ENCODE measurements at places on chromosomes 5 and 9.

DNA sequence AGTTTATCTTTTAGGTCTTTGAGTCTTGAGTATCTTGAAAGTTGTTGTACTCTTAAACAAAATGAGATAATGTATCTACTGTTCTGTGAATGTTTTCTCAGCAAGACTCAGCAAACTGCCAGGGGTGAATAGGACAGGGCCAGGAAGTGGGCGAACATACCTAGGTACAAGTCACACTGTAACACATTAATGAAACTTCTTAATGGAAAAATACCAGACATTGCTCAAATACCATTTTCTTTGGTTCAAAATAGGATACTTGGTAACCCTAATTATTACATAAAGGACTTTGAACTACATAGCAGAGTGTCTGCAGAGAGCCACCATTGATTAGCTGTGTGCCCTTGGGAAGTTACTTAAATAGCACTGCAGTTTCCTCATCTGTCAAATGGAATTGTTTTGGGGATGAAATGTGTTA is 197.5 kb downstream of the ARHGEF28 start:
- no peak for DNase-seq

DNA sequence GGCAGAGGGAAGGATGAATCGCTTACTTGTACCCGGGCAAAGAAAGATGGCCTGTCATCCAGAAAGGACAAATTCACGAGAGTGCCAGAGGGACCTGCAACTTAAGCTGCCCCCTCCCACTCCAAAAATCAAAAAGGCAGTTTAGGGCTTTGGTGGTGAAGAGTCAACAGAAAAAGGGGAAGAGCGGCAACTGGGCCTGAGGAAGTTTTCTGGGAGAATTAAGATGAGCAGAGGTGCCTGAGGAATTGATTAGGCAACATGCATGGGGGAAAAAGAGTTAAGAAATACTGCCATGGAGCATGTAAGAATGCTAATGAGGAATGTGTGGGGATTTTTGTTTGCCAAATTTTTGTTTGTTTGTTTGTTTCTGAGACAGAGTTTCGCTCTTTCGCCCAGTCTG is 1.8 kb upstream of the ACTL7B start:
- DNase-seq = no peak

DNA sequence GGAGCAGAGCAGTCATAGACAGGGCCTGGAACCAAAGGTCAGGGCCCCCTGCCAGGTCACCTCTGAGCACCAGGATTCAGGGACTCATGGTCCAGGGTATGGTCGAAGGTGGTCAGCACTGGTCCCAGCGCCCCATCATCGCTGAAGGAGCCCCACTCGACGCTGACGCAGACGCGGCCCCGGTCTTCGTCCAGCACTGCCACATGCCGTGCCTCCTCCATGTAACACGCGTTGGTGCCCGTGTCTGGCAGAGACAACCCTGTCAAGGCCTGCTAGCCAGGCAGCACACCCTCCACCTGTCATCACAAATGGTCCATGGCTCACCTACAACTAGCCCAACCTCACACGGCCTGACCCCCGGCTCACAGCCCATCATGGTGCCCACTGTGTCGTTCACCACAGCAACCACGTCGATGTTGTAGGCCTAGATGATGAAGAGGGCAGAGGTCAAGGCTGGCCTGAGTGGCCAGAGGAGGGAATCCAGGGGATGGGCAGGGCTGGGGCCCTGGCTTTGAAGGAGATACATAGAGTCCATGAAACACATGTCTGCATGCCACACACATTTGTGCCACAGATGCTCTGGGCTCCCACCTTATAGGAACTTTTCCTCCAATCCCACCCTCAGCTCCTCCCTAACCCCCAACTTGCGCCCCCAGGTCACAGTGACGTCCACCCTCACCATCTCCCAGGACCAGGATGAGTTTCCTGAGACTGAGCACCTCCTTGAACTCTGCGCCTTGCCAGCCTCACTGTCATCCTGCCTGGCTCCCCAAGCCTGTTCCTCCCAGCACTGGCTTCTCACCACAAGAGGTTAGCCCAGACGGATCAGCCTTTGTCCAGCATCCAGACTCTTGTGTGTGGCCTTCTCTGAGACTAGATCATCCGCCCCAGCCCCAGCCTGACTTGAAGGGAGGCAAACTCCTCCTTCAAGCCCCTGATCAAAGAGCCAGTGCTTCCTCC is 9.5 kb downstream of the HK3 start:
- no peak for DNase-seq

GRCh38 chr9:81132796-81133195 is 556.6 kb downstream of the TLE1 start:
- no peak for DNase-seq

DNA sequence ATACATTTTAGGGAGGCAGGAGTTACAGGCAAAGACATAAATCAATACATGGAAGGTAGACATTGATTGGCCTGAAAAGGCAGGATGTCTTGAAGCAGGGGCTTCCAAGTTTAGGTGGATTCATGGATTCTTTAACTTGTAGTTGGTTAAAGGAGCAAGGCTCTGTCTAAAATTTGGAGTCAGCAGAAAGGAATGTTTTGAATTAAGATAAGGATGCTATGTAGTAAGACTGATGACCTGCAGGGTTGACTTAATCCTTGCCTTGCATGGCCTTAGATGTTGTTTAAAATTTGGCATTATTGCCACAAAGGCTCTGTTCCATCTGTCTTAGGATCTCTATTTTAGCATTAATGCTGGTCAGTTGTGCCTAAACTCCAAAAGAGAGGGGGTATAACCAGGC is 171.3 kb downstream of the C5orf15 start:
- no peak for DNase-seq

DNA sequence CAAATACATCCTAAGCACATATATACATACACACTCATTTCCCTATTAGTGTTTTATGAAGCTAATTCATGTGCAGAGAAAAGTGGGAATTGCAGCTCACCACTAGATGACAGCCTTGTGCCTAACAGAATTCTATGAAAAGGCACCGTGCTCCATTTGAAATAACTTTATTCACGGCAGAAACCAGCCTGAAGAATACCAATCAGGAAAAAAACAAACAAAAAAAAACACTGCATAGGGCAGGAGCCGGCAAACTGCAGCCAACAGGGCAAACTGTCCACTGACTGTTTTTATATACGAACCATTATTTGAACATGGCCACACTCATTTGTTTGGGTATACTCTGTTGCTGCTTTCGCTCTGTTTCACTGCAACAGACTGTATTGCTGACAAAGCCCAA is 33.6 kb downstream of the ERMP1 start:
- DNase-seq = no peak

DNA sequence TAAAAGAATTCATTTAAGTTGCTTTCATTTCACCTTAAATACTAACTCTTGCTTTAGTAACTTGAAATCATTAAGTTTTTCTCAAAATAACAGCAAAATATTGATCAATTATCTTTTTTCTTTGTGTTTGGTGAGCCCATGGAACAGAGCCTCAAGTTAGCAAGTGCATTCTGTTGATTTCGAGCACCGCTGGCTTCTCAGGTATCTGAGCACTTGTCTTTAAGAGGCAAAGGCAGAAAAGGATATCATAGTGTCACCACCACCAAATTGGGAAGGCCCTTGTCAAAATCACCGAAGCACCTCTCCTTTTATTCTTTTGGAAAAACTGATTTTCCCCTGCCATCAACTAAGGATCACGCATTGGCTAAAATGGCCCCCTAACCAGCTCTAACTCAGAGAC is 17.1 kb upstream of the CTNNAL1 start:
- no peak for DNase-seq

- no peak for DNase-seq
These were observed 24.0 kb downstream of the SEMA4D start for GRCh38 chr9:89473762-89474469.

- no peak for DNase-seq
These were observed 71.3 kb downstream of the HMCN2 start for GRCh38 chr9:130336885-130337284.

DNA sequence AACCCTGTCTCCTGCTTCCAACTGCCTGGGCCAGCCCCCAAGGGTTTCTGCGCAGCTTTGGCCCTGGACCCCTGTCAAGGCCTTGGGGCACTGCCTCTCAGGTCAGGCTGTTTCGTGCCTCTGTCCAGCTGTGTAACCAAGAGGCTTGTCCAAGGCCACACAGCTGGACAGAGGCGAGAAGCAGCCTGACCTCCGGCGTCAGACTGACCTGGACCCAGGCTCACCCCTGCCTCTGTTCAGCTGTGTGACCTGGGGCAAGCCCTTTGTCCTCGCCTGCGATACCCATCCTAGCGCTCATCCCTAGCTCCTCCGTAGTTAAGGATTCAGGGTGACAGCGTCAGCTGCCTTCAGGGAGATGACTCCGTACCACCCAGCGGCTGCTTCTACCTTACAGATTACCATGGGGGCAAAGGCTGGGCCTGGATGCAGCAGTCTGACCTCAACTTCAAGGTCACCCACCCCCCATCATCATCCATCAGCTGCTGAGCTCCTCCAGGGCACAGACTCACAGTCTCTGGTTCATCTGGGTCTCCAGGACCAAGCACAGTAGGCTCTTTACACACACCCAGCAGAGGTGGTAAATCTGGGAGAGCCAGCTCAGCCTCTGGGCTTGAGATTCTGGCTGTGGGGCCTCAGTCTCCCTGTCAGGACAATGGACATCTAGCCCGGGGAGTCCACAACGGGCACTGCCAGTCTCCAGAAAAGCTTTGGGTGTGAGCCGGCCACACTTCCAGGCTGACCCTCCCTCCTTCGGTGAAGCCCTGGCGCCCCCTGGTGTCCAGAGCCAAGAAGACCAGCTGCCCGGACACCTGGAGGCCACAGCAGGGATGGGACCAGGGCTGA is 7.9 kb downstream of the AK1 start:
- peak; percentile 58 for DNase-seq

- DNase-seq = no peak
These were observed 120.7 kb downstream of the PAPPA start for GRCh38 chr9:116274293-116274692.

- DNase-seq = peak; percentile 36
These were observed 796 bp upstream of the GADD45G start for GRCh38 chr9:89603767-89604665.

DNA sequence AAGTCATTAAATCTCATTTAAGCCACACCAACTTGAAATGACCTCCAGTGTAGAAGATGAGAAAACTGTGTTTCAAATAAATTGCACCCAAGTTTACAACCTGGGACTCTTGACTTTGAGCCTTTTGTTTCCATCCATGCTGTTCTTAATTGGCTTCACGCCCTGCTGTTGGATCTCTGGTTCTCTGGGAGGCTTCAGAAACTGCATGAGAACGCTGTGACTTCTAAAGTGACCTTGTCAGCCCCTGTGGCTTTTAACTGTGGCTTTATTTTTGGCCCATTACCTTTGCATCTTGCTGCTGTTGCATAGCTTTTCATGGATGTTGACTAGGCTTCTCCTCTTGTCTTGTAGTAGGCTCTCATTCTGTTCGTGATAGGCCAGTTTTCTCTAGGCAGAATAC is 29.3 kb downstream of the TNFAIP8 start:
- no peak for DNase-seq

- DNase-seq = no peak
These were observed 12.6 kb upstream of the AQP7 start for GRCh38 chr9:33414889-33415500.

GRCh38 chr5:160092960-160093707 is 26.1 kb downstream of the PWWP2A start:
- no peak for DNase-seq

DNA sequence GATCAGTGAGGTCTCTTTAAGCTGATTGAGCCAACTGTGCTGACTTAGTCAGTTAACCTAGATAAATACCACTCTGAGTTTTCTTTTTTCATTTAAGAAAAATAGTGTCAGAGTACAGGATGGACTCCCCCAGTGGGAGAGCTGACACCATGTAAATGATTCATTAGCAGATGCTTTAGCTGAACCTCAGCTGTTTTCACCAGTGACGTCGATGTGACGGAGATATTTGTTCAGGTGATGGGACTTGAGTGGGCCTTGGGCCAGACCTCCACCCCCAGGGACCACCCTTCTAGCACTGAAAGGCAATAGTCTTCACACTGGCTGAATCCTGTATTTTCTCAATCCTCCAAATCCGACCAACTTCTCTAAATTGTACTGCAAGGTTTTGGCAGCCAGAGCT is 196.1 kb downstream of the GAS1 start:
- DNase-seq = no peak

GRCh38 chr5:62617943-62618342 is 39.3 kb downstream of the LRRC70 start:
- no peak for DNase-seq

DNA sequence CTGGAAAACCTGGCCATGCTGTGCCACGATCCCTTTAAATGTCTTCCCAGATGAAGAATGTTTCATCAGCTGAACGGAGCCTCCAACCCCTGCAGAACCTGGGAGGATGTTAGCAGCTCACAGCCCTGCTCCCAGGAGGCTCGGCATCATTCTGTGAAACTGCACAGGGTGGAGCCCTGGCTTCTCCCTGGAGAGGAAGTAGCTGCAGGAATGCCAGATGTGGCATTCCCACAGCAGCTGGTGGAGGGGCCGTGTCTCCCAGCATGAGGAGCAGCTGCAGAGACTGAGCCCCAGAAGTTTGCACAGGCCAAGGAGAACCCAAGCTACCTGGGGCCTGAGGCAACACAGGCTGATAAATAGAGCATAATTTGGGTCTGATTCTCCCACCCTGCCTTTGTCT is 165.8 kb upstream of the MAP3K1 start:
- no peak for DNase-seq

DNA sequence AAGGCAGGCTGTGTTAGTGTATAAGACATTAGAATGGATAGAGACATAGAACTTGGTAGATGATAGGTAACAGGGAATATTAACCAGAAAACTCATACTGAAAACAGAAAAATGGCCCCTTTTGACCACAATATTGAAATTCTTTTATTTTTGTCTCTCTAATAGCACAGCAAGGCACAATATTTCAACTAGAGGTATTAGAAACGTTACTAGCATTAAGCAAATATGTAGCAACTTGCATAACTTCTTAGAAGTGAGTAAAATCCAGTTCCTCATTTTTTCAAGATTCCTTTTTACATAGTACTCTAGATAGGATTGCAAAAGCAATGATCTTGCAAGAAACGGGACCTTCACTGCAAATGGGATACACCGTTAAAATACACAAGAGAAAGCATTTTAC is 102.7 kb upstream of the VCAN start:
- DNase-seq = no peak

DNA sequence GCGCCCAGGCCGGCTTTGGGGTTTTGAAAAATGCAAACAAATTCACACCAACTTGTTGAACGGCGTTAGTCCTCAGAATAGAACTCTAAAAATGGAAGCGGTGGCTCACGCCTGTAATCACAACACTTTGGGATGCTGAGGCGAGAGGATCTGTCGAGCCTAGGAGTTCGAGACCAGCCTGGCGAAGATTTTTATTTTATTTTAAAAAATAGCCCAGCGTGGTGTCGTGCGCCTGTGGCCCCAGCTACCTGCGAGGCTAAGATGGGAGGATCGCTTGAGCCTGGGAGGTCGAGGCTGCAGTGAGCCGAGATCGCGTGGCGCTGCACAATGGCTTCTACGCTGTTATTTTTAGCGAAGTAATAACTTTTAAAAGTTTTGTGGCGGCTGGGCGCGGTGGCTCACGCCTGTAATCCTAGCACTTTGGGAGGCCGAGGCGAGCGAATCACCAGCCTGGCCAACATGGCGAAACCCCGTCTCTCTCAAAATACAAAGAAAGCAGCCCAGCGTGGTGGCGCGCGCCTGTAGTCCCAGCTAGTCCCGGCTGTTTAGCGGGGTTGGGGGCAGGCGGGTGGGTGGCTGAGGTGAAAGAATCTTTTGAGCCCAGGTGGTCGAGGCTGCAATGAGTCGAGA is 694 bp upstream of the PLIN2 start:
- no peak for DNase-seq
